Activated CD4-positive, alpha-beta T cell treated with anti-CD3 and anti-CD28 coated beads, Interleukin-2, Interleukin-4, amounts not matched to agents 100 ng/mL and 50 ng/mL, durations not matched to agents 16 hours and 8 hours (primary cell): ENCODE measurements at places on chromosomes 7 and 10.

DNA sequence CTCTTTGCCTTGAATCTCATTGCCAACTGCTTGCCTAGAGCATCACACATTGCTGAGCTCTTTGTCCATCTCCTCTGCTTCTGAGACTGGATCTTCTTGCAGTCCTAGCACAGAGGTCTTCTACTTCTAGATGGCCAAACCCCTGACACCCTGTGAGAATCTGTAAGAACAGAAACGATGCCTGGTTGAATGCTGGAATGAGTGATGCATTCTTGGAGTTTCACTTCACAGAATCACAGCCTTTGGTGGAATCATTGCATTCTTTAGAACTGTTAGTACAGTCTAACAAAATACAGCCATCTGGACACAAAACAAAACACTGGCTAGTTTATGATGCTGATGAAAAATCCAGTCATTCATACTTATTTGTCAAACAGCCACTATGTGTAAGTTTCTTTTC is 141.7 kb upstream of the ITGB1 start:
- peak; percentile 54 for DNase-seq

- no peak for DNase-seq
These were observed 62.6 kb upstream of the PLPP4 start for GRCh38 chr10:120394446-120394845.

DNA sequence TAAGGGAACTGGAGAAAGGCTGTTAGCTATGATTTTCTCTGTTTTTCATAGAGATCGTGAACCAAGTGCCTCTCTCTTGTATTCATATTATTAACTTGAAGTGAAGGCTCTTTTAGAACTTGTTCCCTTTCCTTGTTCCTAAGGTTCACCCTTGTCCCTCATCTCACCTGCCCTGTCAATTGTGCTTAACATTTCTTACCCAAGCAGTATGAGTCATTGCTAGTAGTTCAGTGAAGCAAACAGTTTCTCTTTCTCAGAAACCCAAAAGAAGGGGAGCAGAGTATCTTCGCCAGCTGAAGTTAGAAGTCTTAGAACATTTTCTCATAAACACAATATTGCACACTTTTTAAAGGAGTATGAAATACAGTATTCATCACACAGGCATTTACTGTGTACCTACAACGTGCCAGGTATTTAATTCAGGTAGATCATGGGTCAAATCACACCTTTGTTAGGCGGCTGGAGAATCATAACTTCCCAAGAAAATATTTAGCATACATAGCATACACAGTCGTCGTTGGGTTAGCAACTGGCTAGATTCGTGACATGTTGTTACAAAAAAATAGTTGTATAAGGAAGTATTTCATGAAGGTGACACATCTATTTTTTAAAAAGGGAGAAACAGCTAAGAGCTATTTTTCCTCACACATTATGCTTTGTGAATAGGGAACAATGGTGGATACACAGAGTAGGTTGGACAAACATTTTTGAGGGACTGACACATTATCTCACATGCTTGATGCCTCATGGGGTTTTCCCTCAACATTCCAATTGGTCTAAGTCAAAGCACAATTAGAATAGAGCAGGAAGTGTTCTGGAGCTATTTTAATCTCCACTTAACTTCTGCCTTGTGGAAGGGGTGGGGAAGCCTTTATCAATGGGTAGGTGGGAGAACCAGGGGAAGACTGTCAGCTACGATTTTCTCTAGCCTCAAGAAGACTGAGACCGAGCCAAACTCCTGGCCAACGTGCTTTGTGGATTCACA is 13.2 kb downstream of the HDAC9 start:
- DNase-seq, result peak; percentile 30

DNA sequence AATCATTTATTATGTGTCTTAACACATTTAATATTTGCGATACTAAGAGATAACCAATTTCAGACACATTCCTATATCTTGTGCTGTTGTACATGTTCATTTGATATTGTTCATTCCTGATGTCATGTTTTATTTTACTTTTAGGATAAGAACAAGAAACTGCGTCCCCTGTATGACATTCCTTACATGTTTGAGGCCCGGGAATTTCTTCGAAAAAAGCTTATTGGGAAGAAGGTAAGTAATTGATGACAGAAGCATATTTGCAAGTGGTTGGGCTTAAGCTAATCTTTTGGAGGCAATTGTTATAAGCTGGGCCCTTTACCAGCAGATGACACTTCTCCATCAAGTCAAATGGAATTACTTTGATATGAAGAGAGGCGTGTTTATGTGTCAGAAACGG is 155.3 kb downstream of the SND1 start:
- DNase-seq, result no peak

- DNase-seq, result no peak
These were observed 14.0 kb upstream of the RAMP3 start for GRCh38 chr7:45143616-45144015.

- no peak for DNase-seq
These were observed 35.9 kb upstream of the ELMO1 start for GRCh38 chr7:37484426-37485073.

DNA sequence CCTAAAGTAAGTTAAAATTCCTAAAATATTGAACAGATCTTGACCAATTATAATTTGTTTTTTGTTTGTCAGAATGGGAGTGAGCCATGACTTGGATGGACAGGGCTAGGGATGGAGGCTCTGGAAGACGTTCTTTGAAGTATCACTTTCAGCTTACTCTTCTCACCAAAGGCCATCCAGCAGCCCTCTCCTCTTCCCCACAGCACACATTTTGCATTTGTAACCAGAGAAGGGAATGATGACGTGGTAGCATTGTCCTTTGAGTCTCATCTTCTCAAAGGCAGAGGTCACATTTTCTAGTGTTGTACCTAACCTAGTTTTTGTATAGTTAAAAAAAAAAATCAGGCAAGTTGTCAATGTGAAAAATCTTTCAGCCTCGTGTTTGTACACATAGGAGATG is 43.8 kb upstream of the AGR3 start:
- DNase-seq, result no peak

- DNase-seq, result no peak
These were observed 181.2 kb upstream of the ANK3 start for GRCh38 chr10:60570896-60571295.

- no peak for DNase-seq
These were observed 122.5 kb downstream of the PTPN20 start for GRCh38 chr10:47033541-47034270.

DNA sequence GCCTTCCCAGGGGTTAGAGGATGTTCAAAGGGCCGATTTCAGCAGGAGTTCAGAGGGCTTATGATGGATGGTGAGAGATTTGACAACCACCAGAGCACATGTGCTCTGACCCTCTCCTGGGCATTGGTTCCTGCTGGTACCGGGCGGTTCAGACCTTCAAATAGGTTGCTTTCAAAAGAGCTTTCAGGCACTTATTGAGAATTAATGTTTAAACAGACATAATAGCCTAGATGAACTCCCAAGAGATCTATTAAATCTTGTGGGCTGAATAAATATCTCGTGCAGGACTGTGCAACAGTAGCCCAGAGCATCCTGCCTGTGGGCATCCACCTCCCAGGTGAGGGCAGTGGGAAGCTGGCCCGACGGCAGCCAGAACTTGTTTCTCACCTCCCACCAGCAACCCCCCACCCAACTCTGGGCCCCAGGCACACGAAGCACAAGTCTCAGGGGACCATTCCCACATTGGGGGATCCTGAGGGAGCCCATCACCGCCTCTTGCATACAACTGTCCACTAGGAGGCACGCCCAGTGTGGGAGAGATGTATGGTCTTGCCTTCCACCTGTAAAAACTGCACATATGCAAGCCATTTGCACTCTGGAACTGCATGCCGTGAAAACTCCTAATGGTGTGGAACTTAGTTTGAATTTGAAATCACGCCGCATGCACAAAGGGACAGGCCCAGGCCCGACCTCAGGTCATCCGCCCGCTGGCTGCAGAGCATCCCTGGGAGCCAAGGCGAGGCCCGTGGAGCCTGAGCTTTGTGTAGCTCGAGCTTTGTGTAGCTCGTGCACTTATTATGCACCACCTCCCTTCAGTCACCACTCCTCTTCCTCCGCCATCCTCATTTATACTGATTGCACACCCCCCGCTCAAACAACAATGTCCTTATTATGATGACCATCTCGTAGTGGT is 147.8 kb downstream of the ADCY1 start:
- DNase-seq, result no peak

DNA sequence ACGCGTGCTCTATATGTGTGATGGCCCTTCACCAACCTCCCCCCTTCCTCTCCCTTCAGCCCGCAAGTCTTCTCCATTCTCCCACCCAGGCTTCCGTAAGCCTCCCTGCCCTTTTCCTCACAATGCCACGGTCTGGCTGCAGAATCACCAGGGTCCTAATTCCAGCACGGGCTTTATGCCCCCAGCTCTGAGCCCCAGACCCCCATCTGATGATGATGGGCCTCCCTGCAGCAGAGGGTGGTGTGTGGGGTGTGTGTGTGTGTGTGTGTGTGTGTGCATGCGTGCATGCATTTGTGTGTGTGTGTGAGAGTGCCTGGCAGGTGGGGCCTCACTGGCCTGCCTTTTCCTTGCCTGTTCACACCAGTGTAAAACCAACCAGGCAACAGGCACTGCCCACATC is 109.9 kb downstream of the OAT start:
- no peak for DNase-seq
